ENCODE measurements at places on chromosomes 7 and 10.

DNA sequence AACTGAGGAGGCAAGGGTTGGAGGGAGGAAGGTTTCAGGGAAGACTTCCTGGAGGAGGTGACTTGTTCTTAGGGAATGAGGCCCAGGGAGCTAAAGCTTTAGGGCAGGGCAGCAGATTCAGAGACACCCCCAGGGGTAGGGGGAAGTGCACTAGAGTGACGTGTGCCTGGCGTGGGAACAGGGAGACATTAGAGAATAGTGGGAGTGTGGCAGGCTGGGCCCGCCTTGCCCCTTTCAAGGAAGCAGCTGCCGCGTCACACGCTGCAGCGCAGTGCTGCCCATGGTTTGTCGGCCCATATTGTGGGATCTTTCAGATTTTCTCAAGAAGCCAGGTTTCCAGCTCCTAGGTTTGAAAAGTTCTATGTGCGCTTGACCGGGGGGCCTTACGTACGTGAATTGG is 139.4 kb downstream of the LHPP start:
- DNase-seq: no peak

- peak; percentile 20 for DNase-seq
Measured at GRCh38 chr10:24645784-24646183, 77.9 kb downstream of the ARHGAP21 start.

GRCh38 chr10:12308057-12308456 is 41.3 kb upstream of the CAMK1D start:
- DNase-seq: no peak

DNA sequence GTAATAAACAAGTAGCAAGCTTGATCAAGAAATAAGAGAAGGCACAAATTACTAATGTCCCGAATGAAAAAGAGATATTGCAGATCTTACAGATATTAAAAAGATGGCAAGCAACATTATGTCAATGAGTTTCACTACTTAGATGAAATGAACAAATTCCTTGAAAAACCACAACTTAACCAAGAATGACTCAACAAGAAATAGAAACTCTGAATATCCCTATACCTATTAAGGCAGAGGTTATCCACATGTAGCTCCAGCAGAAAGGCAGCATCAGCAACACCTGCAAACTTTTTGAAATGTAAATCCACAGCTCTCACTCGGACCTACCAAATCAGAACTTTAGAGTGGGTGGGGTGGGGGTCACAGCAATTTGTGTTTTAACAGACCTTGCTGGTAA is 33.6 kb downstream of the PDE1C start:
- peak; percentile 7 for DNase-seq

GRCh38 chr10:48247680-48248079 is 26.8 kb downstream of the FRMPD2 start:
- DNase-seq: no peak

DNA sequence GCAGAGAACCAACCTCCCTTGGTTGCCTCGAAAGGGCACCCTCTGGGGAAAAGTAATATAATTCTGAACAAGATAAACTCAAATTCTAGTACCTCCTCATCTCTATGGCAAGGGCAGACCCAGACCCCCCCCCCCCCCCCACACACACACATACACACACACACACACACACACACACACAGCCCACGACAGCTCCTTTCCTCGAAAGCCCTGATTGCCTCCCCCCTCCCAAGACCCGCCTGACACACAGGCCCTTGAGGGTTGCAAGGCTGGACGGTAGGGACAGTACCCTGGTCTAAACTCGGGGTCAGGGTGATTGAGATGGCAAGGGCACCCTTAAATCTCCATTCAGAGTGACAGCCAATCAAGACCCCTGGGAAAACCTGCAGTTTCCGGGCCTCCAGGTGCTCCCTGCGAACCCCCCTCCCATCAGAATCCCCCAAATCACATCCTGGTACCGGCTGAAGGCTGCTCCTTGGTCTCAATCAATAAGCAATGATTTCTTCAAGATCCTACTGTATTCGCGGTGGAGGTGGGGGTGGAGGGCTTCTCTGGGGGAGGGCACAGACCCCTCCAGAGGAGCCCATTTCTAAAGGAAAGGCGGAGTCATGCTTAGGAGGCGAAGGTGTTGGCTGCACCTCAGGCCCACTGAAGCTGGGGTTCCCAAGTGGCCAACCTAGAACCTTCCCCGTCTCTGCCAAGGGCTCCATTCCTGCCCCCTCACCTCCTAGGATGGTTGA is 100.7 kb downstream of the HIP1 start:
- no peak for DNase-seq

- peak; percentile 33 for DNase-seq
Measured at GRCh38 chr7:108016841-108017775, 14.1 kb upstream of the LAMB1 start.

DNA sequence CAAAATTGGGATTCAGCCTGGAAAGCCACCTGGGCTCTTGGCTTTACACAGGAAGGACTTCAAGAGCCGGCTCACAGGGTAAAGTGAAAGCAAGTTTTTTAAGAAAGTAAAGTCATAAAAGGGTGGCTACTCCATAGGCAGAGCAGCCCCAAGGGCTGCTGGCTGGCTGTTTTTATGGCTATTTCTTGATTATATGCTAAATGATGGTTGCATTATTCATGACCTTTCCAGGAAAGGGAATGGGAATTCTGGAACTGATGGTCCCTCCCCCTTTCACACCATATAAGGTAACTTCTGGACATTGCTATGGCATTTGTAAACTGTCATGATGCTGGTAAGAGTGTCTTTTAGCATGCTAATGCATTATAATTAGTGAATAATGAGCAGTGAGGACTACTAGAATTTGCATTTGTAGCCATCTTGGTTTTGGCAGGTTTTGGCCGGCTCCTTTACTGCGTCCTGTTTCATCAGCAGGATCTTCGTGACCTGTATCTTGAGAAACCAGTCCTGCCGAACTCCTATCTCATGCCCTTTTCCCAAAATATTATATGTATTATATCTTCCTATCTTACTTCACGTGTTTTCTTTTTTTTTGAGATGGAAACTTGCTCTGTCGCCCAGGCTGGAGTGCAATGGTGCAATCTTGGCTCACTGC is 80.5 kb downstream of the HECW1 start:
- no peak for DNase-seq

DNA sequence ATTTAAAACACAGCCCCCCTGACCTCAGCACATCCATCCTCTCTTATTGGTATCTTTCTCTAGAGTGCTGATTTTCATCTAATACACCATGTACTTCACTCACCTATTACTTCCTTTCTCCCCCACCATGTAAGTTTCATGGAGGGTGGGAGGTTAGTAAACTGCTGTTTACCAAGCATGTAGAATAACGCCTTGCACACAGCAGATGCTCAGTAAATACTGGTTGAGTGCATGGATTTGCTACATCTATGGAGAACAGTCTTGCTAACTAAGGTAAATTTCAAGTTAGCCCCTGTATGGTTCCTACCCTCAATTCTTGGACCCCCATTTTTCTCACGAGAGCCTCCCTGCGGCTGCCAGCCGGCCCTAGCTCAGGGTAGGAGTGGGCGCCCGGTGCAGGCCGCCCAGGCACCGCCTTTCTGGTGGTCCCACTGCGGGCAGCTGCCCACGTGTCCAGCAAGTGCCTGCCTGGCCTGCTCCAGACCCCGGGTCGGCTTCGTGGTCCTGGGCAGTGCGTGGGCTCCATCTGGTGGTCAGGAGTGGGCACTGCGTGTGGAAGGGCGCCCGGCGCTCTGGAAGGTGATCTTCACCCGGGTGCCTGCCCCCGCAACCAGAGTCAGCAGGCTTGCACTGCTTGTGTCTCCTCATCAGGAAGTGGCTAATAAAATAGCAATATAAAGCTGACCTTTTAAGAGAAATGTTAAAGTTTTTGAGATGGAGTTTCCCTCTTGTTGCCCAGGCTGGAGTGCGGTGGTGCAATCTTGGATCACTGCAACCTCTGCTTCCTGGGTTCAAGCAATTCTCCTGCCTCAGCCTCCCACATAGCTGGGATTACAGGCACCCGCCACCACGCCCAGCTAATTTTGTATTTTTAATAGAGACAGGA is 63.4 kb upstream of the DNAJB6 start:
- DNase-seq: peak; percentile 90

GRCh38 chr7:1936006-1936310 is 265.9 kb downstream of the ELFN1 start:
- DNase-seq: no peak

DNA sequence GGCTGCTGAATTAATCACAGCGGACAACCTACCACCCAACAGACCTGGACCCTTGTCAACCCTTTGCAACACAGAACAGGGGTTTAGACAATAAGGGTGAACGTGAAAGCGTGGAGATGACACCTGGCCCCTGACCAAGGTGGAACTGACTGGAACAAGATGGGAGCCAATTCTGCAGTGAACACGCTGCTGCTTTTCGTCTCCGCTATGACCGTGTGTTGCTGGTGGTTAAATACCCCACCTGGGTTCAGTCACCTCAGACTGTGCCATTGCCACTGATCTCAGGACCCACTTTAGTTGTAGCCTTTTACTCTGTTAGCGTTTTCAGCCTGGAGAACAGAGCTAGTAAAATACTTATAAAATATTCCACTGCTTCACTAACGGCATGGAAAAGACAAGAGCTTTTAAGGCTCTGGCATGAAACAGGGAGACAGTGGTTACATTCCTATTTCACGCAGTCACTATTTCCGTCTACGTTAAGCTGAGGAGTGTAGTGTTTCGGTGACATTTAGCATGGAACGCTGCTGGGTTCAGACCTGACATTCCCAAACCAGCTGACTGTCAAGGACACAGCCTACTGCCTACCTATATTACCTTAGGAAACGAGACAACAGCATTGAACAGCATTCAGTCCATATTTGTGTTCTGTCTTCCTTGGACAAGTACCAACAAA is 119.5 kb upstream of the PRSS1 start:
- no peak for DNase-seq

DNA sequence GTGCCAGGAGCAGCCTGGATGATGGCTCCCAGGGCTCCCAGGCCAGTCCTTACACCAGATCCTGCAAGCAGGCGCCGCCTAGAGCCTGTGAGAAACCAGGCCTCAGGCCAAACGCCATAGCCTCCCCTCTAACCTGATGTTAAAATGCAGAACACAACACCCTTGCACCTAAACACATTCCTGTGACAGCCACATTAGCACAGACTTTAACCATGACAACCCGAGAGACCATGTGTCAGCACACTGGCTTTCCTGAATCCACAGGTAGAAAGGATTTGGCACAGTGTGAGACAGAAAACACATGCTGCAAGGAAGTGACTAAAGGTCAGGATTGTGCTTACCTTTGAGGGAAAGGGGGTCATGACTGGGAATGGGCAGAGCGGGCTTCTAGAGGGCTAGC is 59.9 kb downstream of the SGMS1 start:
- DNase-seq: no peak

DNA sequence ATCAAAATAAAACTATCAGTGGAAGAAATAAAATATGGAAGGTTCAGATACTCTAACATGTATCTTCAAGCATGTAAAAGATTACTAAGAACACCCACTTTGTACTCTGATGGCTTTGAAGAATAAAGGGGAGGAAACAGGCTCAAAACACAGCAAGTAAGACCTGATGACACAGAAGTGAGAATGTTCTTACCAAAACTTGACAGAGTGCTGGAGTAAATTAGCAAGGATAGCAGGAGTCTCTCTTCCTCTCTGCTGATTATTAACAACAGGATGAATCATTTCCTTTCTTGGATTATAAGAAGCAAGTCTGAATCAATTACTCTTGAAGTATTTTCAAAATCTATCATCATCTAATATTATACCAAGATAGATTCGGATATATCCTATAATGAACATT is 47.5 kb downstream of the GLI3 start:
- DNase-seq: no peak

GRCh38 chr7:129285111-129285510 is 60.3 kb downstream of the AHCYL2 start:
- no peak for DNase-seq

DNA sequence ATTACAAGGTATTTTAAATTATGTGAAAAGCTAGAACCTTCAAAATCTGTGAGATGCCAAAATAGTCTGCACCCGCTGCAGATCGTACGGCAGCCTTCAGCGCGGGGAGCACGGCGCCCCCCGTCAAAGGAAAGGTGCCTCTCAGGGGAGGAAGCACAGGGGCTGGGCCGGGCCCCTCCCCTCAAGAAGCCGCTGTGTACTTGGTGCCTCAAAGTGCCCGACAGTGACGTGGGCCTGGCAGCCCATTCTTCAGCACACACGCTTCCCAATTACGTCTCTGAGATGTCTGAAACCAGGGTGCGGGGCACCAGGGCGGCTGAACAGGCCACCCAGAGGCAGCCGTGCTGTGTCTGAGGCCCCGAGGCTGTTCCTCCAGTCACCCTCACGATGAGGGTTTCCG is 116.1 kb downstream of the INPP5A start:
- DNase-seq: no peak

- no peak for DNase-seq
Measured at GRCh38 chr7:81301815-81302214, 383.0 kb upstream of the SEMA3C start.

GRCh38 chr10:35661236-35661635 is 19.1 kb upstream of the FZD8 start:
- DNase-seq: no peak

- no peak for DNase-seq
Measured at GRCh38 chr7:152052771-152053170, 27.3 kb downstream of the GALNT11 start.

DNA sequence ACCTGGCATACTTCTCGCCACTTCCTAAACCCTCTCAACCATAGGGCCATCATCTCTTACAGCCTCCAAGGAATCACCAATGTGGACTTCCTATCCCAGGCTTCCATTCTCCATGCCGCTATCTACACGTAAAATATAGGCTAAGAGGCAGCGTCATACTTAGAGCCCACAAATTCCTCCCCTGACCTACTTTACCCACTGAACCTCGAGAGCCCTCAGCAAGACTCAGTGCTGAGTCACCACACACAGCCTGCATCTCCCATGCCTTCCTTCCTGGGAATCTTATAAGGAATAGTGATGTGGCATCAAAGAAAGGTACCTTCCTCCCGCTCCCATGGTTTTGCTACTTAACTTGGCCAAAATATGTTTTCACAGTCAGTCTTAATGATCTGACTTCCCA is 435.6 kb upstream of the NFE2L3 start:
- no peak for DNase-seq

- DNase-seq: no peak
Measured at GRCh38 chr7:46554688-46555422, 633.8 kb upstream of the IGFBP3 start.

DNA sequence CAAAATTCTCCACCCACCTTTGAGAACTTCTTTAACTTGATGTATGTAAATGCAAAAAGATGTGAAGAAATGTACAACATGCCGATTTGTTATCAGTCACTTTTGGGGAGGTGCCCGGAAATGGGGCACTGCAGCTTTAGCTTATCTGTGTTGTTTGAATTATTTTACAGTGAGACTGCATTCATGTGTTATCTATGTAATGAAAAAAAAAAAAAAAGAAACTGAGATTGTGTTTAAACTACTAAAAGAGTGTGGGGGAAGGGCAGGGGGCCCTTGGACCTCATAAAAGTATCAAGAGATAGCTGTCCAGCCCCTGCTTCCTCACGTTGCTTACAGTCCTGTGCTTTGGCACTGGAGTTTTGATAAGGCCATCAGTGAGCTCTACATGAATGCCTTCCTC is 259.4 kb downstream of the STK31 start:
- no peak for DNase-seq

DNA sequence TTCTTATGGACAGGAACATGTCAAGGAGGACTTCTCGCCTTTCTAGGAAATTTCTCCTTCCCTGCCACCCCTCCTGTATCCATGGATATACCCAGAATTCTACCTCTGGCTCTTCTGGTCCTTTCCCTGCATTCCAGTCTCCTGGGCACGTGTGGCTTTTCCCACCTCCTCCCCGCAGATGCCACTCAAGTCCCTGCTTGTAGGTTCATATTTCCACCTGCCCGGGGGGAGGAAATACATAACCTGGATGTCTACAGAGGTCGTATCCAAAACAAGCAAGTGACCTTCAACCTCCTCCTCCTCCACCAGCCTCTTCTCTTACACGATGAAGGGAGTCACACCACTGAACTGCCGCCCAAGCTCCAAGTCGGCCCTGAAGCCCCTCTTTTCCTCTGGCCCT is 20.7 kb downstream of the FGFR2 start:
- DNase-seq: no peak
